ENCODE measurements at places on chromosomes 4 and X.

- DNase-seq = no peak
Measured at GRCh38 chrX:50988649-50989048, 78.1 kb downstream of the BMP15 start.

GRCh38 chr4:169342906-169343564, 72.3 kb upstream of the SH3RF1 start:
- no peak for DNase-seq

- no peak for DNase-seq
Measured at GRCh38 chr4:80208610-80209339, 11.5 kb downstream of the PRDM8 start.

DNA sequence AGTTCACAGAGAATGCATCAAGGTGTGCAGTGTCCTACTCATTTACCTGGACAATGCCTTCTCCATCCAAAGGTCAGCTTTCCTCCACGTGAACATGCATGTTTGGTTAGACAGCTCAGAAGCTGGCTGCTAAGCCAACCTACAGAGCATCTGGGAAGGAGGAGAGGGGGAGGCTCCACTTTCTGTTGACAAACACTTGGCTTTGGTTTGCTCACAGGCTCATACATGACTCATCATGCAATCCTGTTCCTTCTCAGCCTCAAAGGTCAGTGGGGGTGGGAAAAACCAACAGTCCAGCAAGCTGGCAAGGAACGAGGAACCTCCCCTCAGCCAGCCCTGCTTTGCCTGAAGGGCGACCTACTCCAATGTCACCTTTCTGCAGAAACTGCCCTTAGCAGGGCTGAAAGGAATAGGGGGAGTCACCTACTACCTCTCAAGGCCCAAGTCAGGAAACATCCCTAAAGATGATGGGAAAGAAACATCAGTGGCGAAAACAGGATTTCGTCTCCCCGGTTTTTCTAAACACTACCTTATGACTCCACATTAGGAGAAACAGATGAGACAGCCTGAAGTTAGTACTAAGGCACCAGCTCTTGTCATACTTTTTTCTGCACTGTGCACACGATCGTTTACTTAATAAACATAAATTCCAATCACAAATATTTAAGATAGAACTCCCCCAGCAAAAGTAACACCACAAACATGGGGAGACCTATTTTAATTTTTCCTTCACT, 37.9 kb downstream of the RELL1 start:
- DNase-seq = no peak

DNA sequence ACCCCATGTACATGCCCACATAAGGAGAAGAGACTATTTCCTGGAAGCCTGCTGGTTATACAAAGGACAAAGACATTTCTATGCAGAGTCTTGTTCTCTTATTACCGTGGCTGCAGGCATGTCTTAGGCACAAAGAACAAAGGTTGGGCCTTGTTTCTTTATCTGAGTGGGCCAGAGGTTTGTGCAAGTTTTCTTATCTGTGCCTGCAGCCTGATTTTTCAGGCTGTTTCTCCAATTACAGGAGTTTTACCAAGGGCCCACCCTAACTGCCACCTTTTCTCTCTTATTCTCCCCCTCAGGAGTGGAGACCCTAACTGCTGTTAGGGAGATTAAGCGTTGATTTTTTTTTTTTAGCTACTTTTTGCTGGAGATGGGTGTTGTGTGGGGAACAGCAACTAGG, 3.5 kb downstream of the TENT5D start:
- DNase-seq = no peak

GRCh38 chr4:21554500-21554899, 394.1 kb downstream of the KCNIP4 start:
- no peak for DNase-seq

- DNase-seq = no peak
Measured at GRCh38 chrX:139811942-139812629, 104.1 kb upstream of the MCF2 start.

- no peak for DNase-seq
Measured at GRCh38 chr4:173333658-173334084, 487 bp downstream of the HMGB2 start.

DNA sequence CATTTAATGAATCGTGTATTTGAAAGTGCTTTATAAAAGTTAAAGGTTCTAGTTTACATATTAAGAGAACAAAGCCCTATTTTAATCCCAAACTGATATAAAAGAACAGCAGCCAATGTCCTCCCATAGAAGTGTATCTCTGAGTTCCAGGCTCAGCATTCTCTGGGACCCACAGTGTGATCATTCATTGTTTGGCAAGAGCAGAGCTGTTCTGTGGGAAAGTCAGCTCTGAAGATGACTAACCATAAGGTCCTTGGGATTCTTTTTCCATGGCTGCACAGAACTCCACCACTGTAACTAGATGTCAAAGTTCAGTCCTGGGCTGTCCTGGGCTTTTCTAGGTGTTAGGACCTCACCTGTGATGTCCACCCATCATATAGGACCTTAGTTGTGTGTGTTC, 157.0 kb upstream of the TLL1 start:
- DNase-seq = no peak

DNA sequence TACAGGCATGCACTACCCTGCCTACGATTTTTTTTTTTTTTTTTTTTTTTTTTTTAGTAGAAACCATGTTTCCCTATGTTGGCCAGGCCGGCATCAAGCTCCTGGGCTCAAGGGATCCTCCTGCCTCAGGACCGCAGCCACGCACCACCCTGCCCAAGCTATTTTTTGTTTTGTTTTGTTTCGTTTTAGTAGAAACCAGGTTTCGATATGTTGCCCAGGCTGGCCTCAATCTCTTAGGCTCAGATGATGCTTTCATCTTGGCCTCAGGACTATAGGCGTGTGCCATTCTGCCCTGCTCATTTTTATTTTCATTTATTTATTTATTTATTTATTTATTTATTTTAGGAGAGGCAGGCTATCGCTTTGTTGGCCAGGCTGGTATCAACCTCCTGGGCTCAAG, 1.2 kb upstream of the SSX3 start:
- no peak for DNase-seq

- no peak for DNase-seq
Measured at GRCh38 chrX:108362026-108362425, 76.2 kb downstream of the COL4A6 start.

GRCh38 chrX:153372949-153373348, 28.2 kb downstream of the PNMA6E start:
- no peak for DNase-seq

DNA sequence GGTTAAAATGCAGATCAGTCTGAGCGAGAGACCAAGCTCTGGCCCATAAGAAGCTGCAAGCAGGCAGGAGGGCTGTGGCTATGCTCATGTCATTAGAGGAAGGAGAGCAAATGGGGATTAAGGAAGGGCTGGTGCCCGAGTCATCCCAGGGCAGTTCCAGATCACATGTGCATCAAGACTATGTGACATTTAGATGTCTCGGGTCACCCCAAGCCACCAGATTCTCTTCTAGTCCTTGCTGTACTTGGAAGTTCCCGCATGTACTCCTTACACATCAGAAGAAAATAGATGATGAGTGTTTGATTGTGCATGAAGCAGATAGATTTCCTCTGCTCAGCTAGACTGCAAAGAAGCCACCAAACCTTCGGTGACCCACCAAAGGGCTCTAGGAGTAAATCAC, 42.1 kb upstream of the KLHL34 start:
- no peak for DNase-seq

DNA sequence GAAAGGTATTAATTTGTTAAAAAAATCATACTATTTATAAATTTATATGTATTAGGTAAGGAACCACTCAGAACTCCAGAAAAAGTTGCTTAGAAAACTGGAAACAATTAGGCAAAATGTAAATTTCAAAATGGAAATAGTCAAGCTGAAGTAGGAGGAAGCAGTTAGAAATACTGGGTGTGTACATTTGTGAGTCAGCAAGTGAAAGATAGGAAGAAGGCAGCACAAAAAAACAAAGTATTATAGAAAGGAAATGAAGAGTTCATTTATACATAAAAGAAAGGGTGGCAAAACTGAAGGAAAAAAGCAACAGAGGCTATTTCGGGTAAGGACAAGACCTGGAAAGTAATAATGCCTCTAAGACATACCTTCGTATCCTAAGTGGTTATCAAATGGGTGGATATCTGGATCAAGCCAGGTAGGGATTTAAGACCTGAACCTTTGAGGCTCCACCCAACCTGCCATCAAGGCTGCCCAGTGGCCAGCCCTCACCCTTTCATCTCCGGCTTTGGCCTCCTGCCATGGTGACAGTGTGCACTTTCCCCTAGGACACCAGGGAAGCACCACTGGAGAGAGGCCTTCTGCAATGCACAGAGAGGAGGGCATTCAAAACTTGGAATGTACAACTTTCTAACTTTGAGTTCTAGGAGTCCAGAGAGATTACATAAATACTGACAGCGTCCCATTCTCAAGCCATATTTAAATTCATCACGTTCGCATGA, at the start of gene LRRC66:
LRRC66 (minus strand) TSS at position 428 of the 722 bp plus-strand sequence. CDS start 2,750 bp downstream, outside the sequence.
- DNase-seq = no peak

GRCh38 chr4:85459736-85460135, 15.2 kb upstream of the ARHGAP24 start:
- DNase-seq = no peak

- no peak for DNase-seq
Measured at GRCh38 chrX:19448077-19448476, 67.2 kb downstream of the MAP3K15 start.
